B cell (primary cell): ENCODE measurements at places on chromosomes 4 and X. TPM values are rescaled to one million over a fixed set of nuclear protein-coding genes. Genes with fewer than 3 reads are reported as not detected.

DNA sequence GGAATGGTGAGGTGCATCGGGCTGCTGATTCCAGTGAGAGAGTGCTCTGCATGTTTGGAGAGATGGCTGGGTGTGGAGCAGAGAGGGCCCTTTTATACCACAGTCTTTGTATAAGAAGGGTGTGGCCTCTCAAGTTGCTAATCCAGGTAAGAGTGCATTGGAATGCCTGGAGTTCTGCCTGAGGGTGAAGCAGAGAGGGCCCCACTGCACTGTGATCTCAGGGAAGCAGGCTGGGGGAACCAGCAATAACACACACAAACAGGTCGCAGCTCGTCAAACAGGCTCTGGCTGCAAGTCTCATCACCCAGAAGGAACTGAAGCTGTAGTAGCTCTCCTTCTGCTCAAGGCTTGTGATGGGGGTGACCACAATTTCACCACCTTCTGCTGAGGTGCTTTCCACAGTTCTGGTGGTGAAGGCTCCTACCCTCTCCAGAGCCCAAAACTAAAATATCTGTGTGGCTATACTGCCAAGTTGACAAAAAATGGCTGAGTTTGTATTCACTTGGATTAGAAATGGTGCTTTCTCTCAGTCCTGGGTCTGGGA is 687.4 kb upstream of the HS3ST1 start:
- no peak overlapping the region for H3K4me3 ChIP-seq
- H3K4me1 ChIP-seq: no peaks in the 10 kb centered on the region
- no peaks in the 10 kb centered on the region for H3K36me3 ChIP-seq
- H3K27me3 ChIP-seq: no peaks in the 10 kb centered on the region
- no peak for DNase-seq

DNA sequence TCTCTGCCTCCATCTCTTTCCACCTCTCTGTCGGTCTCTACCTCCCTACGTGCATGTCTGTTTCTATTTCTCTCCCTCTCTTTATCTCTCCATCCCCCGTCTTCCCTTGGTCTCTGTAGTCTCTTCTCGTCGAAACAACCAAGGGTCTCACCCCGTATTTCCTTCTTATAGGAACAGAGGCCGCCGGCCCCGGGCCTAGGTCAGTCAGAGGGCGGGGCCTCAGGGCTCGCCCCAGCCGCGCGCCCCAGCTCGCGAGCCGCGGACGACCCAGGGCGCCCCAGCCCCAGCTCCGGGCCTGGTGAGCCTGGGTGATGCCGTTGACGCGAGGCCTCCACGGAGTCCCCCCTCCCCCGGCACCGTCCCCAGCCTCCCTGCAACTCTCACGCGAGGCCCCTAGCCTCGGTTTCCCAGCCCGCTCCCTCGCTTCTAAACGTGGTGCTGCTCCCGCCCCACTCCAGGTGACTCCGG is 6.6 kb downstream of the TIMM17B start:
- peaks cover 3% of the 10 kb centered on the region for H3K4me1 ChIP-seq
- no peaks in the 10 kb centered on the region for H3K27me3 ChIP-seq
- no peak for DNase-seq
- H3K27ac ChIP-seq: peak overlapping the region; percentile 48

- no peaks in the 10 kb centered on the region for H3K4me1 ChIP-seq
- H3K27ac ChIP-seq: no peak overlapping the region
- no peaks in the 10 kb centered on the region for H3K27me3 ChIP-seq
Observed at GRCh38 chr4:168955674-168956073, 54.4 kb downstream of the CBR4 start.

DNA sequence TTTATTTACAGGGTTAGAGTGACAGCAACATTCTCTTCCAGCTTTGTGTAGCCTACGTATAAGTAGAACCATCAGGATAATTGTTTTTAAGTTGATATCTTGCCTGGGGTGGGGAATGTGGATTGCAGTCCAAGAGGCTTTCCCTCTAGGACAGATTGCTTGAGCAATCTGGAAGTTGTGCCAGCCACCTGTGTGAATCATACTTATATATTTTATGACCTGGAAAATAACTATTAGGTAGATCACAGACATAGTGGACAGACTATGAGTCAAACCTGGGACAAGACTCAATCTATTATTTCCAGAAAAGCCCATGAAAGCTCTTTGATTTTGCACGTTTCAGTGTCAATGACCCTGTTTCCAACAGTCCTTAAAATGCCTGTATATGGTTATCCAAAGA is 98.9 kb downstream of the TLL1 start:
- no peak overlapping the region for H3K4me3 ChIP-seq
- H3K27ac ChIP-seq: no peak overlapping the region
- H3K27me3 ChIP-seq: no peaks in the 10 kb centered on the region
- no peaks in the 10 kb centered on the region for H3K36me3 ChIP-seq
- no peak for DNase-seq
- no peaks in the 10 kb centered on the region for H3K4me1 ChIP-seq

KIT gene
- 0.01 and 0.04 TPM in 2 replicates for polyA plus RNA-seq

DNA sequence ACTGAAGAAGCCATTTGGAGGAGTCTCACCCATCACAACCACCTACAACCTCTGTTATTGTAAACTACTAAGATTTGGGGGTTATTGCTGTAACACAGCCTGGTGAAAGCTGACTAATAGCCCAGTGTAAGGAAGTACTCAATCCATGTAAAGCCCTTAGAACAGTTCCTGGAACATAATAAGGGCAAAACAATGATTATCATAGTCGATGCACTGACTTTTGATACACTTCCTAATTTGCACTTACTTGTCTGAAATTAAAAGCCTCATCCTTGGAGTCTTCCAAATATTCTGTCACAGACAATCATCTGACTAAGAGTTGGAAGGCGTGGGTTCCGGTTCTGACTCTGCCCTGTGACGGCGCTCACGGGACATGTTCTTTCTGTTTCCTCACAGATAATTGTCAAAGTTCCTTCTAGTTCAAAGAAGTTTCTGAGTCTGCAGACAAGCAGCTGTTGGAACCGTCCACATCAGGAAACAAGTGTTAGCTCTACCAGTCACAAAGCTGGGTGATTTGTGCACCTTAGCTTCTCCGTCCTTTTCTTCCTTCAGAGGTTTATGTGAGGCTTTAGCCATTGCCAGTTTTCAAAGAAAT is 33.4 kb upstream of the RASGEF1B start:
- H3K4me1 ChIP-seq: peaks cover 58% of the 10 kb centered on the region
- no peaks in the 10 kb centered on the region for H3K36me3 ChIP-seq
- peak overlapping the region; percentile 28 for H3K4me3 ChIP-seq
- peak; percentile 85 for DNase-seq
- peak overlapping the region; percentile 56 for H3K27ac ChIP-seq

WAS gene
- 88.7 and 93.8 TPM in 2 replicates for polyA plus RNA-seq

GRCh38 chrX:23838953-23839352 is 56.0 kb downstream of the SAT1 start:
- no peaks in the 10 kb centered on the region for H3K27me3 ChIP-seq
- H3K27ac ChIP-seq: no peak overlapping the region
- H3K36me3 ChIP-seq: no peaks in the 10 kb centered on the region
- DNase-seq: no peak

MAGEA8 gene
- polyA plus RNA-seq: not detected in 2 replicates

DNA sequence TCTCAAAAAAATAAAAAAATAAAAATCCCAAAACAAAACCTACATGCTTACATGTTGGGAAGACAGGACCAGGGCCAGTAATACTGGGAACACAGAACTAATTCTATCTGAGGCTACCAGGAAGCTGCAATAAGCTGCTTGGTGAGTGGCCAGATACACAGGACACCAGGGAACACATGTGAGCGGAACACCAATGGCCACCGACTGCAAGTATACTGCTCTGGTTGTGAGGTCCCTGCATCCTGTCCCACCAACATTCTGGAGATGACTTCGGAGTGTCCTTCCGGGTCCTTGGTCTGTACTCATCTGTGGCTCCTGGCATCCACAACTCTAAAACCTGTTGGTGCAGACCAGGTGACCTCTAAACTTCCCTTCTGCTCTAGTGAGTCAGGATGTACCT is 2.7 kb downstream of the TNIP2 start:
- H3K36me3 ChIP-seq: peaks cover 2% of the 10 kb centered on the region
- peaks cover 29% of the 10 kb centered on the region for H3K4me1 ChIP-seq
- DNase-seq: no peak
- no peak overlapping the region for H3K27ac ChIP-seq
- H3K4me3 ChIP-seq: no peak overlapping the region

VSIG4 gene
- polyA plus RNA-seq: 0.09 and 0.30 TPM in 2 replicates

CENPE gene
- 0.15 and 0.22 TPM in 2 replicates for polyA plus RNA-seq

VCX3B gene
- polyA plus RNA-seq: not detected in 2 replicates

GRIA3 gene
- polyA plus RNA-seq: not detected in 2 replicates

- no peak overlapping the region for H3K4me3 ChIP-seq
- no peak for DNase-seq
- no peaks in the 10 kb centered on the region for H3K4me1 ChIP-seq
- H3K27me3 ChIP-seq: no peaks in the 10 kb centered on the region
- no peak overlapping the region for H3K27ac ChIP-seq
- no peaks in the 10 kb centered on the region for H3K36me3 ChIP-seq
Observed at GRCh38 chrX:79524642-79525041, 157.5 kb upstream of the ITM2A start.

GRCh38 chr4:53174823-53175222 is 191.0 kb downstream of the SCFD2 start:
- H3K4me1 ChIP-seq: peaks cover 26% of the 10 kb centered on the region
- no peak overlapping the region for H3K4me3 ChIP-seq
- H3K27me3 ChIP-seq: no peaks in the 10 kb centered on the region
- H3K36me3 ChIP-seq: no peaks in the 10 kb centered on the region
- H3K27ac ChIP-seq: no peak overlapping the region

DNA sequence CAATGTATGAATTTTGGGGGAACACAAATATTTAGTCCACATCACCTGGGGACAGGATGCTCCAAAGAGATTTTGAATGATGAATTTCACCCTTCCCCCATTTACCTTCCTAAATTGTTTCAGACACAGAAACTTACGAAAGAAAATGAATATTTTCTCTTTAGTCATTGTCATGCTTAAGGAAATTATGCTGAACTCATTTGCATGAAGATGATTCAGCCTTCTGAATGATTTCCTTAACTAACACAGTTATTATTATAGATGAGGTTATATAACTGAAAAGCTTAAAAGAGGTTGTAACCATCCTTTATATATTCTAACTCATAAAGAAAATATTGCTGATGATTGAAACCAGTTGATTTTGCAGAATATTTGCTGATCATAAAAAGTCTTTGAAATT is 61.1 kb downstream of the KCNIP4 start:
- H3K27ac ChIP-seq: no peak overlapping the region
- no peak for DNase-seq
- H3K4me3 ChIP-seq: no peak overlapping the region
- no peaks in the 10 kb centered on the region for H3K27me3 ChIP-seq
- H3K36me3 ChIP-seq: no peaks in the 10 kb centered on the region
- no peaks in the 10 kb centered on the region for H3K4me1 ChIP-seq

DNA sequence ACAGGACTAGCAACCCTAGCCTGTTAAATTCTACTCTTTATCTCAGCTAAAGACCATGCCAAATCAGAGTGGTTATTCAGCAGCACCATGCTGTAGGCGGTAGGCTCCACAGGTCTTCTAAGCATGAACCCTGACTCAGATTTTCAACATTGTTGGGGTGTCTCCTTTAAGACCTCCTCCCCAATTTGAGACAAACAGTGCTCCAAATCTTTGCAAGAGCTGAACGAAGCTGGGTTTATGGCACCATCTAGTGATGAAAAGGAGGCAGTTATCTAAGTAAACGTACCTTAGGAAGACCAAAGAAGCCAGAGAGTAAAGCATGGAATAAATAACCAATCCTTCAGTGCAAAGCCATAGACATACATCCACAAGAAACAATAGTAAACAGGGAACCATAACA is 334.5 kb upstream of the SLC7A11 start:
- H3K36me3 ChIP-seq: no peaks in the 10 kb centered on the region
- H3K27me3 ChIP-seq: no peaks in the 10 kb centered on the region
- no peak overlapping the region for H3K4me3 ChIP-seq
- H3K4me1 ChIP-seq: no peaks in the 10 kb centered on the region
